ENCODE measurements at places on chromosomes 13 and 19. TPM values are rescaled to one million over a fixed set of nuclear protein-coding genes. Genes with fewer than 3 reads are reported as not detected.

TDRD12 gene
- total RNA-seq: 1.2 TPM

FOXA3 gene
- total RNA-seq: not detected

DNA sequence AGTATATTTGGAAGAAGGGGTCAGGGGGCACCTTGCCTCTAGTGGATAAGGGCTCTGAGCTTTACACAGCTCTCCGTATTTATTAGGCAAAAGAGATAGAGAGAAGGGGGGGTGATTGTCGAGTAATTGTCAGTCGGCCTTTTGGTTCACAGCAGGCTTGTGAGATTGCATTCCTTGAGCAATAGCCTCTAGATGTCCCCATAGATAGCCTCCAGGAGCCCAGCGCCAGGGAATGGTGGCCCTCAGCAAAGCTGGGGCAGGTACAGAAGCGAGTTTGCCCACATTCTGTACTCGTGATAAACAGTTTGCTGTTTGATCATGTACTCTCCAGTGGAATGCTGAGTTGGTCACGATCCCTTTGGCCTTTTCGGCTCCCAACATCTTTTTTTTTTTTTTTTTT, 4.6 kb downstream of the ZNF613 start:
- DNase-seq: no peak

C19orf73 gene
- total RNA-seq: 1.2 TPM

- no peak for DNase-seq
Observed at GRCh38 chr19:18617562-18617961, 4.9 kb downstream of the TMEM59L start.

SRRM5 gene
- total RNA-seq: not detected

B3GNT8 gene
- 2.0 TPM for total RNA-seq
